NCI-H446 (cell line): ENCODE measurements at places on chromosomes 7 and 10.

- no peak for DNase-seq
These were observed 545 bp downstream of the GIGYF1 start for GRCh38 chr7:100693312-100694097.

GRCh38 chr7:154947604-154948003, 55.3 kb downstream of the PAXIP1 start:
- DNase-seq, result no peak

- no peak for DNase-seq
These were observed 312.7 kb upstream of the RNF32 start for GRCh38 chr7:156327916-156328315.

DNA sequence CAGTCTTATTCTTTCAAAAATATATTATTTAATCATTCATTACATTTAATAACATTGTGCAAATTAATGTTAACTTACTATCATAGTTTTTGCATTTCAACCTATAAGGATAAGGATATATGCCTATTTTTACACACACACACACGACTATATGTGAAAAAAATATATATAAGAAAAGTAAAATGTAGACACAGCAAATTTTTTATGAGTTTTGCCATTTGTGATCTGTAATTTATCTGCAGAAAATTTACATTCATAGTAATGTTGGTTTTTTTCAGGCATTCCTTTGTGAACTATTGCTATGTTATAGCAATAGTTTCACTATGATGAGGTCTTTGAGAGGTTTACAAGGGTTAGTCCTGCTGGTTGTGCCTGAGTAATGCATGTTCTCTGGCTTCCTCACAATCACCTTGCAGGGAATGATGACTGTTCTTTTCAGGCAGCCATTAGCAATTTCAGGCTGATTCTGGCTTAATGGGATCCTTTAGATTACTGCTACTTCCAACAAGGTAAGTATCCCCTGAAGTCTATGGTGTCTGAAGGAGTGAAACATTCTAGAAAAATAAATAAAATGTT, 183.7 kb upstream of the CDK1 start:
- DNase-seq, result no peak

GRCh38 chr7:118075936-118076335, 108.0 kb upstream of the LSM8 start:
- no peak for DNase-seq

- no peak for DNase-seq
These were observed 754.6 kb downstream of the REEP3 start for GRCh38 chr10:64275774-64276173.

- DNase-seq, result peak; percentile 42
These were observed 296.8 kb upstream of the CACNA2D1 start for GRCh38 chr7:82740246-82740848.

DNA sequence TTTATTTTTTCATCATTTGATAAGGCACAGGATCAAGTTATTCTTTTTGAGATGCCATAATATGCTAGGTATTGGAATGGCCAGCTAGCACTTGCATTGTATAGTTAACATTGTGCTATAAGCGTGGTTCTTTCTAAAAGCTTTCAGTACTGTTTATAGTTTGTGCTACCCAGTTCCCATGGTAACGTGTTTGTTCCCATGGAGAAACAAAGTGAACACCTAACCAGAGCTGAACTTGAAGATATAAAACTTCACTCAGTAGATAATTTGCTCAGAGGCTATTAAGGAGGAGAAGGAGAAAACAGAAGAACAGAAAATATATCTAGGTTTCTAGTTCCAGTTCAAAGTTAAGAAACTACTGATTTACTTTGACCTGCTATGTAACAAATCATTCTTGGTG, 23.6 kb upstream of the ITGB8 start:
- DNase-seq, result no peak
